ENCODE measurements at places on chromosomes 4 and X.

- no peak for DNase-seq
Measured at GRCh38 chr4:37928426-37929416, 31.5 kb upstream of the PTTG2 start.

DNA sequence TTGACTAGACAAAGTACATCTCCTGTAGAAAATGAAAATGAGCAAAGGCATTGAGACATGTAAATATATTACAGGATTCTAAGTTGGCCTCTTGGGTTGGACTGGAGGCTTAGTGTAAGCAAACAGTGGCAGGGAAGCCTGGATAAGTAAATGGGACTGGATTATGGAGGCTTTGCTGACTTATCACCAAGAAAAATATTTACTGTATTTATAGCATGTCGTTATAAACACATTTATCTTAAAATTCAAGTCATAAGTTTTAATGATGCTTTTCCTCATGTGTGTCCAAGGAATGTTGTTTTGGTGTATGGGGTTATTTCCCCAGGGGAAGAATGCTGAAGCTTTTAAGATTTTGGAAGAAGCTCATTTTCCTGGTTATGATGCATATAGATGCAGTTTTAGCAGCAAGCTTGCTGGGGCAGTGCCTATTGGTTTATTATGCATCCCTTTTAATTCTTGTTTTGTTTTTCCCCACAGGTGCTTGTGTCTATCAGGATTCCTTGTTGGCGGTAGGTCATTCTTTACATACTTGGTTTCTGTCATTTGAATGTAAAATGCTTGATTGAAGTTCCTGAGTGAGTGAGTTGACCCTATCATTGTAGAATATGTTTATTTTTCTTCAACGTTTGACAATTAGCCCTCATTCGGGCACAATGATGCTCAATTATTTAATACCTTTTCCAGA lies 8.5 kb downstream of the FRAS1 start:
- no peak for DNase-seq

DNA sequence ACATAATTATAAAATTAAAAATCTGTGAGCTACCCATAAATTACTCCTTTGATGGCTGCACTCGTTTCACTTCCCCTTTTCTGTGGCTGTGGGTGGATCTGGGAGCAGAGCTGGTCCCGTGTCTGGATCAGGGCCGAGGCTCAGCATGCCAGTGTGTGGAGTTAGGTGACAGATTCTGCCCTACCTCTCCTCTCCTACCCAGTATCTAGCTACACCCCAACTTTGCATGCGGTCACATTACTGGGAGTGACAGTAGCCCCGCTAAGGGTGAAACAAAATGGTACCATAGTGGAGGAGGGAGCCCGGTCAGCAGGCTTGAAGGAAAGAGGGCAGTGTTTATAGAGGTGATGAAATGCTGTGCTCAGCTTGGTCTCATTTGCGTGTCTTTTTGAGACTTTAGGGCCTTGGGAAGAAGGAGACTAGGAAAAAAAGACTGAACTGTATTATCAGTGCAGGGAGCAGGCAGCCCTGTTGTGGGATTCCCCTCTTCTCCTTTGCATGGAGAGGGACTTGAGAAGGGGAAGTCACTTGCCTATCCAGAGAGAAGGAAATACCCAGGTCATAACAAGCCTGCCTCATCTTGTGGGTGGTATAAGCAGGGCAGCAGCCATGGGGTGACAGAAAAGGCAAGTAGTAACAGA lies 48.4 kb downstream of the ARHGAP10 start:
- DNase-seq = no peak

- DNase-seq = no peak
Measured at GRCh38 chr4:30718641-30719453, 1.3 kb upstream of the PCDH7 start.

DNA sequence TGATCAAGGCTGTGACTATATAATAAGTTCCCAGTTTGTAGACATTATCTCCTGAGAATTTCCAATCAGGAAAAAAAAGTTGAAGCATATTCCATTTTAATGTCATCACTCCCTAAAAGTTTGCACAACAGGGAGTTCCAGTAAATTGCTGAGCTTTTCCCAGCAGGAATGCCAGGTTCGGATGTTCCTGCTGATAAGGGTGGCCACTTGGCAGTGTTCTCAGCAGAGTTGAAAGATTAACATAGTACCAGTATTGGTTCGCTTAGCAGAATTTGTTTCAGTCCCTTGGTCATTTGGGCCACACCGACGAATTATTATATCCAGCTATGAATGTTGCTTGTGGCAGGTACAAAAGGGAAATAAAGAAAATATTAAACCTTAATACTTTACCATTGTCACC lies 5.2 kb upstream of the CXCL2 start:
- no peak for DNase-seq

GRCh38 chrX:134338527-134338926 lies 101.5 kb downstream of the CCDC160 start:
- DNase-seq = no peak

DNA sequence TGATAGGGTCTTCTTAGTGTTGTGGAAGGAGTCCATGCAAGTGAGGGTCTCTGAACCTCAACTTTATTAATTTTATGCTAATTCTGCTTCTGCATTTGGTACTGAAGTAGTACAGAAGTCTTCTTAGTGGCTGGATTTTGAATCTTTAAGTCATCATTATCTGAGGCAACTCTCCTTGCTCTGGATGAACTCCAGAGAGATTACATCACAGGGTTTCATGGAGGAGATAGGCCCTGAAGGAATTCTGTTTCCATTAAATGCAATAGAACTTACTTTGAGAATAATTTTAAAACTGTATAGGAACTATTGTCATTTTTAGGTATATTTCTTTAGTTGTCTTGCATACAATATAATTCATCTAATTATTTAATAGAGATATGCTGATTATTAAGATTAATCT lies 451.2 kb downstream of the FAT4 start:
- DNase-seq = no peak

DNA sequence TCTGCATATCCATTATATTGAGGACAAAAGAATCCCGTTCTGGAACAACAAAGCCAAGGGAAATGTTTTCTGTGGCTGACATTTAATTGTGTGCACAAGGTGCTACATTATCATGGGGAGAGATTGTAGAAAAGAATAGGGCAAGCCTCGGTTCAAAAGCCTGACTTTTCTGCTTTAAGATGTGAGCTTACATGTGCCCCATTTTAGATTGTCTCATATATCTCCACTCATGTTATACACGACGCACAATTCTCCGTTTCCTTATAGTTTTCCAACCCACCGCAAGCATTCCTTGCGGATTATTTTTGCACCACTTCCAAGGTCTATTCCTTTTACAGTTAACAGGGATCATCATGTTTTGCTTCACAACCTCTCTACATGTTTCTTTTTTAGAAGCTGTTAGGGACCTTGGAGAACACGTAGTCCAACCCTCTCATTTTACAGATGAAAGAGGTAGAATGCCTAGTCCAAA lies 99.6 kb upstream of the MAML3 start:
- DNase-seq = no peak

GRCh38 chr4:69058410-69059059 lies 37.7 kb upstream of the UGT2B7 start:
- no peak for DNase-seq

DNA sequence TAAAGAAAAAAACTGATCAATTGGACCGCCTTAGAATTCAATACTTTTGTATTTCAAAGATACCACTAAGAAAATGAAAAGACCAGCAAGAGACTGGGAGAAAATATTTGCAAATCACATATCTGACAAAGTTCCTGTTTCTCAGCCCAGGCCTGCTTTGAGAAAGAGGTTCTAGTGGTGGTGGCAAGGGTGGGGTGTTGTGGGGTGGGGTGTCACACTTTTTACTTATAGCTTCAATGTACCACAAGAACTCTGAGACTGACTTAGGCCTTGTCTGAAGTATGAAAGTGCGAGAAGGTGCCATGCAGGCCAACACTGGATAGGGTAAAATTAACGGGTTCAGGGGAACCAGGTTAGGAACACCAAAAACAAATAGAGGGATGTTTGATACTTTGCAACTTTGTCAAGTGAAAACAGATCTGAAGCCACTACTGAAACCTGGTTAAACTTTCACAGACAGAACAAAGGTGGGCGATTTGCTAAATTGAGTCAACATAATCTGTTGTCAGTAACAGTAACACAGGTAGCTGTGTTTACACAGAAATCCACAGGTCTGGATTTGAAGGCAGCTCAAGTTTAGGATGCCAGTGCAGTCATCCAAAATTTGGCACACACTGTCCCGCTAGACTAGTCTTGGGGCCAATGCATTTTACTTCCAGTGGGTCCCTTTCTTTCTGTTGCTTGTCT lies 88.8 kb downstream of the DGKK start:
- no peak for DNase-seq

DNA sequence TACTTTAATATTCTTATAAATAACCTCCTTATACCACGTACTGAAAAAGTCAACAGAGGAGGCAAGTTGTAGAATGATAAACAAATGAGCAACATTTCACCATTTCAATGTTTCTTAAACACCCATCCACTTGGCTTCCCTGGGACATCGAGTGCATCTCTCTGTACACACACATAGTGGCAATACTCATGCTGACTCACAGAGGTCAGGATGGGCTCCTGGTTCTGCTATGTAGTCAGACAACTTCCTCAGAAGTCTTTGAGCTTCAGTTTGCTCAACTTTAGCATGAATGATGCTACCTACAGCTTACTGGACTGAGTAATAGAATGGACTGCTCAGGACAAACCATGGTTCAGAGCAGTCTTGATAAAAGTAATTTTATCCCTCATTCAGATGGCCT lies 56.9 kb downstream of the MAD2L1 start:
- no peak for DNase-seq

- peak; percentile 87 for DNase-seq
Measured at GRCh38 chr4:107824350-107825071, at the start of gene SGMS2. SGMS2 (plus strand) TSS chr4:107824932; CDS start chr4:107895554, 70,622 bp downstream.

GRCh38 chrX:114970806-114971205 lies 46.6 kb downstream of the IL13RA2 start:
- DNase-seq = no peak

DNA sequence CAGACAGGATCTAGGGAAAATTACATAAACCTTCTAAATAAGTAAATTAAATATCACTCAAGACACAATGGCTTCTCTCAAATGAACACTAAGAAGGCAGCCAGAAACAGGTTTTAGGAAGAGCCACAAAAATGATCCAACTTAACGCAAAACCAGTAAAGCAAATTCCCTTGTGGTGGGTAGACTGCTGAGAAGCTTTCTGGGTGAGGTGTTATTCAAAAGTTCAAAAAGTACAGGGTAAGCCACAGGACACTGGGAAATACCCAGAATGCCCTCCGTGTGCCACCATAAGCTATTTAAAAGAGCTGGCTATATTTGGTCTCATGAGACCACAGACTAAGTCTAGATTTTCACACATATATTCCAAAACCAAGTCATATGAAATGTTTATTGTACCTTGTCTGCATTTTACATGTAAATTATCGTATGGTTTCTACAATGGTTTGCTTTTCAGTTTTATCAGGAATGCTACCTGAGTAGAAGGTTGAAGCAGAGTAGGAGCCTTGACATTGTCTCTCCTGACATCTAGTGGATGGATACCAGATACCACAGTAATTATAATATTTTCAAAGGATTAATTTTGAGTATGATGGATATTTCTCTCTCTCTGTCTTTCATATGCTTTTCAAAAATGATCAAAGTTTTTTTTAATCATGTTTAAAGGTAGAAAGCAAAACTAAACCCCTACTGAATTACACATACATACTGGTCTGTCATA lies 109.3 kb upstream of the KLHL13 start:
- no peak for DNase-seq

DNA sequence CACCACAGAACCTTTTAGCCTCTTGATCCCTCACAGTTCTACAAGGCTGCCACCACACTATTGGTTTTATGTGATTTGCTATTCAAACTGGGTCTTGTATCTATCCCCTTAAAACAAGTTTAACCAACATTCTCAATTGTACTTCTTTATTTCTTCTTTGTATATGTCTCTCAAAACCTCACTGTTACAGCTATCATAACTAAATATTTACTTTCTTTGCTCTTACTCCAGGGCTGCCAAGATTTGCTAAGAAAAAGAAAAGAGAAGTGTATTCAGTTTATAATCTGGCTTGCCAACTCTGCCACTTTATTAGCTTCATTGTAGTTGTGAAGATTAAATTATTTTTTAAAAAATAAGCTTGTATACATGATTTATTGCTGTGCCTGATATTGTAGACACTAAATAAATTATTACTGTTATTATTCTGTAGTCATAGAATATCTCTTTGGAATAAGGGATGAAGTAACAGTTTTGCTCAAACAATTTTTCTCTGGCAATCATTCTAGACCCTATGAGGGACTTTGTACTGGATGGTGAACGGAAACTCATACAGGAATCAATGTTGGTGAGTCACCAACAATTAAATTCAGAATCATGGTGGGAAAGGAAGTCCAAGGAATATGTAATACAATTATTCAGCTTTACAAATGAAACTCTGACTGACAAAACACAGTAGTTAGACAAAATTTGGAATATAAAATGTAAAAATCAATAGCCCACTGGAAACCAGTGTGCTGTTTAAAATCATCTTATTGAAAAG lies 127.1 kb upstream of the DCAF8L1 start:
- no peak for DNase-seq

GRCh38 chrX:136630881-136631280 lies 17.1 kb upstream of the CD40LG start:
- no peak for DNase-seq

DNA sequence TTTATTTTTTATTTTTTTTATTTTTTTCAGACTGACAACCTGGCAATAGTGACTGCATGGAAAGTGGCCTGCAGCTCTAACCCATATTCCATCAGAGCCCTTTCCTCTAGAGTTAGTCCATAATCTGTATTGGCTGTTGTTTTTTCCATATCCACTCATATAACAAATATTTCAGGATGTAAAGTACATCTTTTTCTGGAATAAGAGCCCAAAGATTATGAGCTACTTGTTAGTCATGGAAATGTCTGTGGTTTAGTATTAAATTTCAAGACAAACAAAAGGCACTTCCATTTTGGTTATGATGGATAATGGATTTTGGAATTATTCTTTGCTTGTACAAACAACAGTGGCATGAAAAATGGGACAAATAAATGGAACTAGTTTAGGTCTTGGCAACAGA lies 296.0 kb upstream of the HS3ST1 start:
- no peak for DNase-seq
